MG63 (cell line): ENCODE measurements at places on chromosomes 1 and 21. TPM values are rescaled to one million over a fixed set of nuclear protein-coding genes. Genes with fewer than 3 reads are reported as not detected.

Gene S100A1
- 0.99 TPM in 1 of 2 replicates, not detected in the other for total RNA-seq

Gene LRRC3
- total RNA-seq, result 1.2 and 1.4 TPM in 2 replicates

Gene HES3
- total RNA-seq, result not detected in 2 replicates

Gene SNRNP40
- total RNA-seq, result 115 and 183 TPM in 2 replicates

Gene MMEL1
- total RNA-seq, result not detected in 2 replicates

Gene SLC1A7
- not detected in 2 replicates for total RNA-seq

Gene SLC45A3
- total RNA-seq, result 1.7 and 3.2 TPM in 2 replicates

Gene GJA8
- total RNA-seq, result not detected in 2 replicates

Gene MAP1LC3C
- 2.2 and 3.3 TPM in 2 replicates for total RNA-seq

Gene ZBTB7B
- 25.7 and 60.5 TPM in 2 replicates for total RNA-seq

Gene LCE2B
- total RNA-seq, result not detected in 2 replicates

DNA sequence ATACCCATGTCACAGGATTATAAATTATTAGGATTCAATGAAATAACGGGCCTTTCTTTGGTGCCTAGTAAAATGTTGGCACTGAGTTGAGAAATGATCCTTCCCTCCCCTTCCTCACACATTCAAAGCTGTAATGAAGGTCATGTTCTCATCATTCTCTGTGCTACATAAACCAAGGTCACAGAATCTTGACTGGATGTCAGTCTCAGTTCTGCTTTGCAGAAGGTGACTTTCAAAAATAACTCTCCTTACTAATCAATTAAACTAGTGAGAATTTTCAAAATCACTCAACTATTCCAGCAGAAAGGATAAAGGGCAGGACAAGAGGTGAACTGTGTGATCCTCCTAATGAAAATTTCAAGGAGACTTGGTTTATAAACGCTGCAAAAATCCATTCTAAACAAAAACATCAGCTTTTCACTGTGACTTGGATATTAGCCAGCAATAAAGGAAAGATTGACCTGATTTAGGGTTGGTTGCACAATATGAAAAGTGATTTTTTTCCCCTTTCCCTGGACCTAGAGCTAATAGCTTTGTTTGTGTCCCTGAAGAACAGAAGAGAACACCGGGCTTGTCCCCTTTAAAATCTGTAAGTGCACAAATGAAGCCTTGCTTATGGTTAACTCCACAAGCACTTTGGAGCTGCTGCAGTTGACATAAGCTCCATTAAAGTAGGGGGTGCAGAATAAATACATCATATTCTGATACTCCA, 120.1 kb downstream of the SEC16B start:
- no peak for DNase-seq

DNA sequence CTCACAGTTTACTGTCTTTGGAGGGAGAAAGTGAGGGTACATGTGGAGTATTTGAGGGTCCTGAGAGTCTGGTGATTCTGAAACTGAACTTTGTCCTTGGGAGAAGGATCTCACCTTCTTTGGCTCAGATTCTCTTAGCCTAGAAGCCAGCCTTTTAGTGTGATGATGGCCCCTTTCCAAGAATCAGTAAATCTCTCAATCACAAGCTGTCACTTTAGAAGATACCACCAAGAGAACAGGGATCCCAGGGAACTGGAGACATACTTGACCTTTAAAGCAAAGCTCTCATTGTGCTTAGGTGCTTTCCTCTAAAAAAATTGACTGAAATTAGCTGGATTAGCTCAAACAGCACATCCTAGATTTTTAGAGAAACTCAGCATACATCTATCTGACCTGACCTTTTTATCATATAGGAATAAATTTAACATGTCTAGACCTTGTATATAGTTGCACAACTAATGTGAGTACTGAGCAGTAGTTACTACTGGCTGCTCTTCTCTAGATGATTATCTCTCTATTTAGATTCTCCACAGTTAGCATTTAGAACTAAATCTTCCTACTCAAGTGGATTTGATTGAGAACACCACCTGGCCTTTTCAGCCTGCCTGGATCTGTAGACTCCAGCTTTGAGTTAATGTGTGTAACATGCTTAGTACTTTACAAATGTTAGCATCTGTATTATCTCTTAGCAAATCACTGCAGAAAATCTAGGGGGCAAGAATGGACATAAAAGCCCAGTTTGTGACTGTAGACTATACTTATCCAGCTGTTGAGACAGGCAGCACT, 157.7 kb downstream of the MAST2 start:
- DNase-seq, result no peak

DNA sequence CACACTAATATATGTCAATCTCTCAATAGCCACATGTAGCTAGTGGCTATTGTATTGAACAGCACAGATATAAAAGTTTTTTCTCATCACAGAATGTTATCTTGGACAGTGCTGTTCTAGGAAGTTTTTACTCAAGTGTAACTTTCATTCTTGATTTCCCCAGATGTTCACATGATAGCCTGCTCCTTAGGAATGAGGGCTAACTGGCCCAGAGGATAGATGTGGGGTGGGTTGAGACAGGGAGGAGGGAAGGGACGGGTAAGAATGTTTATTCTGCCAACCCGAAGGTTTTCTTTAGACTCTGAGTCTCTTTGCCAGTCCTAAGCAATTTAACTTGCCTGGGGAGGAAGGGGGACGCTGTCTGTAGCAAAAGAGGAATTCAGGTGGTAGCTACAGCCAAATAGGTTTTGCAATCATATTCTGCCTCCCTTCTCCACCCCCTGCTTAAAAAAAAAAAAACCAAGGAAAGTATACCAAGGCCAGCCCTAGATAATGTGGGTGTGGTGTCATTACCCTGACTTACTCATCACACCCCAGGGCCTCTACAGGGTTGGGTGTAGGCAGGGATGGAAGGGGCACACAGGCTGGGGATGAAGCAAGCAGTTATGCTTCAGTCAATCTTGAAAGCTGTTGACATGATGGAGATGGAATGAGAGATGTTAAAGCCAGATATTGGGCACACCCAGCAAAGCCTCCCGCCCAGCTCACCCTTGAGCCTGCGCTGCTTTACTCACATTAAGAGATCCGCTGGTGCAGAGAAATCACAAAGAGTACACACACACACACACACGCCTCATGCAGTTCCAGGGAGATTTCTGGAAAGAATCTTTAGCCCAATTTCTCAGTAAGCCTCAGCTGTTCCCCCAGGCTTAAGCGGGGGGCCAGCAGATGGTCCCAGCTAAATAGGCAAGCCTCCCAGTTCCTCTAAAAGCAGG, 59.9 kb downstream of the PLXNA2 start:
- DNase-seq, result peak; percentile 95

- no peak for DNase-seq
Measured at GRCh38 chr1:89460325-89460724, 64.3 kb upstream of the LRRC8B start.

- no peak for DNase-seq
Measured at GRCh38 chr21:35475762-35476161, 426.7 kb upstream of the RUNX1 start.

- no peak for DNase-seq
Measured at GRCh38 chr1:160838888-160839287, 23.8 kb downstream of the CD244 start.

GRCh38 chr1:113040041-113040440, 33.0 kb upstream of the LRIG2 start:
- DNase-seq, result no peak

DNA sequence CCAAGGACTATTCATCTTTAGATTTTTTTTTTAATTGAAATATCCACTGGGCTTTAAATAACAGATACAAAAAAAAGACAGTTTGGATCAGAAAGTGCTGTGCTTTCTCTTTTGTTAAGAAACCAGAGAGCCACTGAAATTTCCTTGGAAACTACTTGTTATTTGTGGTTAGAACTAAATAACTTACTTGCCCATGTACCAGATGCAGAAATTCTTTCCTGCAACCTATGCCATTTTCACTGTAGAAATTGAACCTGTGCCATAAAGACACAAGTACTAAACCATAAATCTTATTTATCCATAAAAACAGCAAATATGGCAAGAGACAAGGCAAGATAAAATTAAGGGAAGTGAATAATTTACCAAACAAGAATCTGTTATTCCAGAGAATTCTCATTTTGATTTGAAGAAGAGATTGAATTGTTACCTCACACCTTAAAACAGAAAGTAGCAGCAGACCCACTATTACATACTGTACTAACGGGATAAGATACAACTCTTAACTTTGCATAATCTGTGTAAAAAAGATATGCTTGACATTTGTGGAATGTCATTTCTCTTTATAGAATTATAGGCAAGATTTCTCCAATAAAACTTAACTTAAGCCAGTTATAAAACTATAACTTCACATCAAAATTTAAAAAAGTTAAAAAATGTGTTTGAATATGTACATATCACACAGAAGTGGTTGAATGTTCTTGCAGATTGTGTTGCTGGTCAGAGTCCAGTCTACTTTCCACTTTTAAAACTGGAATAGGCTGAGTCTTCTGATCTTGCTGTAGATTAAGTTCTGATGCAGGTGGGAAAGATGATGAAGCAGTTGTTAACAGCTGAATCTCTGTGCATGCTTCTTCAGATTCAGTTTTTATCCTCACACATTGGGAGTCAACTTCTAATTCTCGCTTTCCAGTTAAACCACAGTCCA, 6.3 kb upstream of the PHTF1 start:
- DNase-seq, result no peak

DNA sequence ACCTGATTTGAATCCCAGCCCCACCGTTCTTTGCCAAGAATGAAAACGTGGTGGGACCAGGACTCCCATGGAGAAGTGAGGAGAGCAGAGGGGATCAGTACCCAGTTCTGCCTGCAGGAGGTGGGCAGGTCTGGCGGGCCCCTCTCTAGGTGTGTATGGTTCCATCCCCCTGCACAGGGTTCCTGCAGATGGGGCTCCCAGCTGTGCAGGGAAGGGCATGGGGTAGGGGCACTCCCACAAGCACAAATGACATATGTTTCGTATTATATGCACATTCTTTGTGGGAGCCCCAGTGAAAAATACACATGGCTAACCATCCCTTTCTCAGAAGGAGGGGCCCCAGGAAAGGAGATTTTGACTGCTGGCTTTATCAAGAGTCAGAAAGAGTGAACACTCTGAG, 144.6 kb downstream of the PLPP3 start:
- no peak for DNase-seq

DNA sequence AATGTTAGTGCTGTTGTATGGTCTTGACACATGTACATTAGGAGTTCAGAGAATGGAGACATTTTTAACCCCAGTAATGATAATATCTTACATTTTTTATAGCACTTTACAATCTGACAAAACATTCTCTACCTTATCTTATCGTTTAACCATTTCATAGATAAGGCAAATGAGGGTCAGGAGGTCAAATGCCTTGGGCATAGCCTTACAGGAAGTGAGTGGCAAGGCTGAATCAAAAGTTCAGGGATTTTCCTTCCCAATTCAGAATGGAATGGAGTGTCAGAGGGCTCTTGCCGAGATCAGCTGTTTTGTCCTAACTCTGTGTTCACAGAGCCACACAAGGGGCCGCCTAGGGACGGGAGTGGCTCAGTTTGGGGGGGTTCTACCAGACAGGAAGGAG, 57.6 kb upstream of the AK4 start:
- DNase-seq, result no peak

GRCh38 chr1:197620714-197621163, 154.5 kb downstream of the DENND1B start:
- no peak for DNase-seq

DNA sequence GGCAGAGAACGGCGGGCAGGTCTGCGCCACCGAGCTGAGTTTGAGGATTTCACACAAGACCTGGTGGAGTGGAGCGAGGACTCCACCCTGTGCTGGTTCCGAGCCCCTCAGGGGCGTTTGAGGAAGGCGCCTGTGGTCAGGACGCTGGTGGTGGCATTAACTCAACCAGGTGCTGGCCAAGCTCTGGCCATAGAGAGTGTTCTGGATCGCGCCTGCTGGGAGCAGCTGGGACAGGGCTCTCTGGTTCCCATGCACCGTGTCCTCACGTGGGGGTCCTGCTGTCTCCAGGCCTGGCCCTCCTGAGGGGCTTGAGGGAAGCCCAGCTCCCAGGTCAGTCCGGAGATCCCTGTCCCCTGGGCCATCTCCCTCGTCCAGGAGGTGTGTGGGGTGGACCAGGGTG, 24.8 kb upstream of the TTC34 start:
- no peak for DNase-seq

DNA sequence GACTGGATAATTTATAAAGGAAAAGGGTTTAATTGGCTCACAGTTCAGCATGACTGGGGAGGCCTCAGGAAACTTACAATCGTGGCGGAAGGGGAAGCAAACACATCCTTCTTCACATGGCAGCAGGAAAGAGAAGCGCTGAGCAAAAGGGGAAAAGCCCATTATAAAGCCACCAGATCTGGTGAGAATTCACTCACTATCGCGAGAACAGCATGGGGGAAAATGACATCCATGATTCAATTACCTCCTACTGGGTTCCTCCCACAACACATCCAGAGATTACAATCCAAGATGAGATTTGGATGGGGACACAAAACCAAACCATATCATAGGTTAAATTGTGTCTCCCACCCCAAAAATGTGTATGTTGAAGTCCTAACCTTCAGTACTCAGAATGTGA, 491.7 kb downstream of the SETD4 start:
- no peak for DNase-seq

GRCh38 chr1:205661429-205662134, 18.7 kb downstream of the SLC45A3 start:
- no peak for DNase-seq

DNA sequence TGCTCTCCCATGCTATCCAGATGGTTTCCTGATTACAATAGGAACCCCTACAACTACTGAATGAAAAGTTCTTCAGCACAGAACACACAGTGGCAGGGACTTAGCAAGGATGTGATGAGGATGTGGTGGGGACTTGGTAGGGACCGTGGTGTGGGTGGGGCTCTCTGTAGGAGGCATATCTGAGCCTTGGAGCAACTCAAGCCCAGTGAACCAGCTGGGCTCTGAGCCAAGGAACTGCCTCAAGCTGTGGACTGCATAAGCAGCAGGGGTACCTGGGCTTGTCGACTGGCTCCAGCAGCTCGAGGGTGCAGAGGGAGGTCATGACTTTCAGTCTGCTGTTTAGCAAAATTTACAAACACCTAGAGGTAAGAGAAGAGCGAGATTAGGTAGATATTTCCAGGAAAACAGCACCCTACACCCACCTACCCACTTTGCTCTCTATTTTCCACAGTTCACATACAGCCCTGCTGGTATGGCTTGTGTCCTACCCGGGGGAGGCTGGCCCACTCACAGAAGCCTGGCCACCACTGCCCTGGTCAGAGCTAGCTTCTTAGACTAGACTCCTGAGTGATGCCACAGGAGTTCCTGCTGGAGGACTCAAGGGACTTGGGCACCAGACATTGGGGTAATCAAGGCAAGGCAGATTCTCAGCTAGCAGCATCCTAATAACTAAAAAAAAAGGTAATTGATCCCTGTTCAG, 86.8 kb upstream of the GCLM start:
- no peak for DNase-seq
